Activated CD4-positive, alpha-beta T cell treated with anti-CD3 and anti-CD28 coated beads for 24 hours (primary cell): ENCODE measurements at places on chromosomes 5 and 9.
A peak's percentile ranks its signal among the peaks of the same experiment; 100 is the strongest.

- DNase-seq: no peak
These were observed 130.3 kb upstream of the RAPGEF1 start for GRCh38 chr9:131870156-131870555.

DNA sequence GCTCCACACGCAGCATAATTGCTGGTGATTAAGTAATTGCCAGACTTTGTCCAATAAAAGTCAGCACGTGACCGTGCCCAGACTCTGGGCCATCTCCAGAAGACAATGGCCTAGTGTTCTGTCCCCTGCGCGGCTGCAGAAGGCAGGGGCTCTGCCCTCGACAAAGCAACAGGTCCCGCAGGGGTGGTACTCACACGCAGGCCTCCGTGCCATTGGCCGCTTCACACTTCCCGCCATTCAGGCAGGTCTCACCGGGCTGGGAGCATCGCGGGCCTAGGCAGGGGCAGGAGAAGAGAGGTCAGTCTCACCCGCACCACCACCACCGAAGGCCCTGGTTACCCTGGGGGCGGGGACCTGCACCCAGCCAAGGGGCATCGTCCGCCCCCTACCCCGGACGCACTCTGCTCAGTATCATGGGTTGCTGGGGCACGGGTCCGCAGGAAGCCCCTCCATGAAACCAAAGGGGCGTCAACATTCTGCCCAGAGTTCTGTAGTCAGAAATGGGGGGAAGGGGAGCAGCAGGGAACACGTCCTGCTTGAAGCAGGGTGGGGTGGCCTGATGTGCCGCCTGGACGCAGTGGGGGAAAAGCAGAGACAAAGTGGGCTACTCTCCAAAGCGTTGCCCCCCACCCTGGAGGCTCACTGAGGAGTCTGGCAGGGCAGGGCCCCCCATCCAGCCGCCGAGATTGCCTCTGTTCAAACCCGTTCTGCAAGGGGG, 1.9 kb downstream of the NOTCH1 start:
- no peak for DNase-seq

- no peak for DNase-seq
These were observed 187.0 kb upstream of the ADCY2 start for GRCh38 chr5:7208938-7209337.

DNA sequence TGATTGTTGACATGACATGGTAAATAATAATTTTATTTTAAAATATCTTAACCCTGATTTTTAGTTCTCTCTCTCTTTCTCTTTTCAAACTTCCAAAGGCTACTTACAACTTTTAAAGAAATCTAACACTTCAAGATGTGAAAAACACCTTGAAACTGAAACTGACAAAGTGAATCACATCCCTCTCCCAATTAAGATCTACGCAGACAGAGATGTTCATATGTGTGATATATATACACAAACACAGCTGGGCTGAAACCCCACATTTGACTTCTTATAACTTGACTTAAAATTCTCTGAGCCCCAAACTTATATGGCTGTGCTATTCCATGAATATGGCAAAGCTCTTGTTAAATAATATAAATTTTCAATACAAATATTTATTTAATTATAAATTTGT, 261.2 kb upstream of the PTPRD start:
- DNase-seq: no peak

- no peak for DNase-seq
These were observed 282.9 kb upstream of the ATP10B start for GRCh38 chr5:161134956-161135355.

DNA sequence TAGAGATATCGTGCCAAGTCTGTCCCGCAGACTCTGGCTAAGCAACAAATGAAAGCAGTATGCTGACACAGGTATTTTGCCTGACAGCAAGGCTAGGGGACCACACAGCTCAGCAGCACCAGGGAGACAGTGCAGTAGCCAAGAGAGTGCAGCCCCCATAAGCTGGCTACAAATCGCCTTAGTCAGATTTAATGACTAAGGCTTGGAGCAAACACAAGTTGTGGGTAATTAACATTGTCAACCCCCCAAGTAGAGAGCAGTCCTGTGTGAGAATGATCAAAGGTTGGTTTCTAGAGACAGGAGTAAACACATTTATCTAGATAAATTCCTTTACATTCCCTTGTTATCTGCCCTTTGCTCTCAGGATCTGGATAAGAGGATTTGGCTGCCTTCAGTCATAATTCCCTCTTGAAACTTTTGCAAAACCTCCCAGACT, 1434.5 kb upstream of the CDH6 start:
- DNase-seq: no peak

GRCh38 chr5:151569132-151570046, 21.7 kb downstream of the FAT2 start:
- no peak for DNase-seq

GRCh38 chr5:107396351-107396690, 274.4 kb downstream of the EFNA5 start:
- DNase-seq: no peak

- no peak for DNase-seq
These were observed 19.7 kb downstream of the MEGF9 start for GRCh38 chr9:120694559-120694958.

DNA sequence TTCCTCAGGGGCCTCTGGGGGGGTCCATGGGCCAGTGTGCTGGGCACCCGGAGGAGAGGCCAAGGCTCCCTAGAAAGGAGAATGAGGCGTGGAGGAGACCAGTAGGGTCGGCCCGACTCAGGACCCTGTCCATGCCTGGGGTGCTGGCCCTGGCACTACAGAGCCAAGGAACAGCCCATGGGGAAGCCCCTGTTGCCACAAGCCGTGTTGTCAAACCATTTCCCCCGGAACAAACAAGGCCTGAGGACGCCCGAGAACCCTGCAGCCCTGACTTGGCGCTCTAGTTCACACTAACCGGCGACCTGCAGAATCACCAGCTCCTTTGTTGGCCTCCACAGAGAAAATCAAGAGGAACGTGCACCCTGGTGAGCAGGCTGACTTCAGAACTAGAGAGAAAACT, 41.6 kb upstream of the SLC12A7 start:
- DNase-seq: no peak

GRCh38 chr9:136532799-136533774, 12.8 kb downstream of the NOTCH1 start:
- DNase-seq: peak; percentile 59

- DNase-seq: no peak
These were observed 78.5 kb downstream of the C9orf152 start for GRCh38 chr9:110129425-110129824.

DNA sequence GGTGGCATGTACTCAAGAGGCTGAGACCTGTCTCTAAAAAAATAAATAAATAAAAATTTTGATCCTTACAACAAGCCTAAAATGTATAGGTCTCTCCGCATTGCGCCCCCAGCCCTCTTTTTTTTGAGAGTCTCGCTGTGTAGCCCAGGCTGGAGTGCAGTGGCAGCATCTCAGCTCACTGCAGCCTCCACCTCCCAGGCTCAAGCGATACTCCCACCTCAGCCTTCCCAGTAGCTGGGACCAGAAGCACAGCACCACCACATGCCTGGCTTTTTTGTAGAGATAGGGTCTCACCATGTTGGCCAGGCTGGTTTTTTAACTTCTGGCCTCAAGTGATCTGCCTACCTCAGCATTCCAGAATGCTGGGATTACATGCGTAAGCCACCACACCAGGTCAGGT, 2.2 kb upstream of the GARIN3 start:
- DNase-seq: no peak

DNA sequence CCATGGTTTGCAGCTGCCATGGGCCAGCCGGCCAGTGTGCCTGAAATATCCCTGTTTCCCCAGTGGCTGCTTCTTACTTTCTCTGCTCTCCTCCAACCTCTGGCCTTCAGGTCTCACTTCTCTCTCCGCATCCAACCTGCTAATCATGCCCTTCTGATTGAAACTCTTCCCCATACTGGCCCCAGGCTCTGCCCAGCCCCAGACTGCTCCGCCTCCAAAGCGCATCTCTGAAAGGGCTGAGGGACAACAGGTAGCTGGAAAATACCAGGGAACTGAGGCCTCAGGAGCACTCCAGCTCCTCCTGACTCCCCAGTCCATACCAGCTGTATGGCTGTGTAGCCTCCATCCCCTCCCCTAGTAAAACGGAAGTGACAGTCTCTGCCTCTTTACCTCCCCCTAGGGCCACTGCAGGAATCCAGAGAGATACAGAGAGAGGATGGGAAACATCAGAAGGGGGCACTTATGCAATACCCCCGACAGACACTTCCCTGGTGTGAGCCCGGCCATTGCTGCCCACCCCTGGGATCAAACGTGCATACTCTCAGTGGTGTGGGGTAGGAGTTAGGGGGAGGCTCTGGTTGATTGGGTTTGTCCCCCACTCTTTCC, 34.2 kb downstream of the PAX5 start:
- DNase-seq: no peak

DNA sequence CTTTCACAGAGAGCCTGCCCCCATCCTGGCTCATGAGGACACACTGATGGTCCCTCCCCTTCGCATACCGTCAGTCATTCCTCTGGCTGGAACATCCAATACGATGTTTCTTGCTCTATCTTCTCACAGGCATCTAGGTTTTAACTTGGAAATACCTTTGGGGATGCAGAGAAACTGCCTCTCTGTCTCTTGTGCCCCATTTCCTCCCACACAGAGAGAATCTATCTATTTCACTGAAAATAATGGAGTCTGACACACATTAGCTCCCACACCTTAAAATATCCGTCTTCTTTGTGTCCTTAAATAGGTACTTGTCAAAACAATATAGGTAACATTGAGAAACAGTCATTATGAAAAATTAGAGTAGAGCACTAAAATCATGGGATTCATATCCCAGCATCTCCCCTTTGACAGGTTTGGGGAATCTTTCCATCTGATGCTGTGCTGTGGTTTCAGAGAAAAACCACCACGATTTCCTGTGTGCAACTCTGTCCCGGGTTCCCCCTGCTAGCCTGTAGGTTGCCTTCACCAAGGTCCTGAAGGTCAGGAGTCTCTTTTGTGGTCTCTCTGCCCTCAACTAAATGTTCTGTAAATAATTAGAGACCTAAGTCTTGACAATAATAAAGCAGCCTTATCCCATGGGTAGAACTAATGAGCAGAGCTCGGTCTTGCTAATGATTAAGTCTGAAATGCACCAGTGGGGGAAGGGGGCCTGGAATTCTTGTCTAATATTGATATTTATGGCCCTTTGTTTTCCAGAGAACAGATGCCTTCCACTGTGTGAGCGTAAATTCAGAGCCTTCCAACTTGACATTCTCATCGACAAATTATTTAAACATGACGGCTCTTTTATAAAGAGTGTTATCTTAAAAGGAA, 371.0 kb downstream of the ICE1 start:
- DNase-seq: no peak

- no peak for DNase-seq
These were observed 267.8 kb upstream of the ZNF608 start for GRCh38 chr5:125014202-125014601.

- DNase-seq: no peak
These were observed 551.5 kb upstream of the TLE4 start for GRCh38 chr9:79020276-79020675.

- DNase-seq: no peak
These were observed 123.4 kb downstream of the CEMIP2 start for GRCh38 chr9:71644819-71645362.

DNA sequence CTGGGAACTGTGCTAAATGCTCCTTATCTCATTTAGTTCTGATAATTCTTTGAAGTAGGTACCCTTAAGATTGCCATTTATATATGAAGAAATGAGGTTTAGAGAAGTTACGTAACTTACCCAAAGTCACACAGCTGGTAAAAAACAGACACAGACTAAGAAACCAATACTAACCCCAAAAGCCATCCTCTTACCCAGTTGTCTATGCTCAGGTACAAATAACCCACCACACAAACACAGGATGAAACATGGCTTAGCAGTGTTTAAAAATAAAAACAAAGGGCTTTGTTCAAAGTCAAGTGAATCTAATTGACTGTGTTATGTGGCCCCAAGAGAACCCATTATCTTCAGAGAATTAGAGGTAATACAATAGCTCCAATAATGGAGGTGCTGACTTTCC, 37.0 kb upstream of the IL7R start:
- no peak for DNase-seq

GRCh38 chr9:93654351-93654961, 78.1 kb downstream of the PHF2 start:
- no peak for DNase-seq

- no peak for DNase-seq
These were observed 291.8 kb upstream of the DAB2 start for GRCh38 chr5:39716532-39717028.

DNA sequence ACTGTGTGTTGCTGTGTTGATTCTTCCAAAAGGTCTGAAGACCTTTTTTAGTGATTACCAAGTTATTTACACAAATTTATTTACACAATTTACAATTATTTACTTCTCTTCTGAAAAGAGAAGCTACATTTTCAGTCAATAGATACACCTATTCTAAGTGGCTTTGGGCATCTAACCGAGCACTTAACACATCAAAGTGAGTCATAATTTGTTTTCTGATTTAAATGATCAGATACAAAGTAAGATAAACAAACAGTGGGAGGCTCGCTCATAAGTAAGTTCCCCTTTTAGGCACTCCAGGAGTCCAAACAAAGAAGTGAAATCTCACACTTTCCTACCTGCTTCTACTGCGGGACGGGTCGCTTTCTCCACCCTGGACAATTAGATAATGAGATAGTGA, 90.2 kb downstream of the APBA1 start:
- DNase-seq: no peak

DNA sequence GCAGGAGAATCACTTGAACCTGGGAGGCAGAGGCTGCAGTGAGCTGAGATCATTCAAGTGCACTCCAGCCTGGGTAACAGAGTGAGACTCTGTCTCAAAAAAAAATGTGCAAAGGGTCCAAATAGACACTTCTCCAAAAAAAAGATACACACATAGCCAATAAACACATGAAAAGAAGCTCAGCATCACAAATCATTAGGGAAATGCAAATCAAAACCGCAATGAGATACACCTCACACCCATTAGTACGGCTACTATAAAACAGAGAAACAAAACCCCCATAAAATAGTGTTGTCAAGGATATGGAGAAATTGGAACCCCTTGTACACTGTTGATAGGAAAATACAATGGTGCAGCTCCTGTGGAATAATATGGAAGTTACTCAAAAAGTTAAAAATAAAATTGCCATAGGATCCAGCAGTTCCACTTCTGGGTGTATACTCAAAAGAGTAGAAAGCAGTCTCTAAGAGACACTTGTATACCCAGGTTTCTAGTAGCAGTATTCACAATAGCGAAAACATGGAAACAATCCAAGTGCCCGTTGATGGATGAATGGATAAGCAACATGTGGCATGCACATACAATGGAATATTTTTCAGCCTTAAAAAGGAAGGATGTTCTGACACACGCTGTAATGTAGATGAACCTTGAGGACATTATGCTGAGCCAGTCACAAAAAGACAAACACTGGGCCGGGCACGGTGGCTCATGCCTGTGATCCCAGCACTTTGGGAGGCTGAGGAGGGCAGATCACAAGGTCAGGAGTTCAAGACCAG, 57.2 kb upstream of the PPARGC1B start:
- DNase-seq: no peak
